H1 (cell line): ENCODE measurements at places on chromosomes 11 and 22. TPM values are rescaled to one million over a fixed set of nuclear protein-coding genes. Genes with fewer than 3 reads are reported as not detected.

DNA sequence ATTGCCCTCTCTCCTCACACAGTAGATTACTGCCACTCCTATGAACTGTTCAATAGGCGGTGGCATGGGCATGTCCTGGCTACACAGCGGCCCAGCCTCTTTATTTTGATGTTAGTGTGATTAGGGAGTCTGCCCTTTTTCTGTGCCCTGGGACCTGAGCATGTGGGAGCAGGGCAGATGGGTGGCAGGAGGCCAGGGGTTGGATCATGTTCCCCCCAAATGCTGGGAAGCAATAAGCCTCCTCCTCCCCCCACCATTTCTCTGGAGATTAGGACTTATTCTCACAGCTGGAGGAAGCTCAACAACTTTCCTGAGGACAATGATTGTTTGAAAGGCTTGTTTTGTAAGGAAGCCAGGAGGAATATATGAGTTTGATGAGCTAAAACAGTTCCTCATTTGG is 848 bp downstream of the HEPN1 start:
- no peak overlapping the region for H3K27ac ChIP-seq
- no peaks in the 10 kb centered on the region for H3K4me1 ChIP-seq
- no peaks in the 10 kb centered on the region for H3K36me3 ChIP-seq
- H3K27me3 ChIP-seq: peaks cover 9% of the 10 kb centered on the region

- no peak for DNase-seq
- H3K4me3 ChIP-seq: no peak overlapping the region
- no peaks in the 10 kb centered on the region for H3K27me3 ChIP-seq
- H3K4me1 ChIP-seq: no peaks in the 10 kb centered on the region
- no peaks in the 10 kb centered on the region for H3K36me3 ChIP-seq
Measured at GRCh38 chr22:49234459-49234858, 593.2 kb downstream of the BRD1 start.

- no peak for DNase-seq
- no peak overlapping the region for H3K4me3 ChIP-seq
- no peaks in the 10 kb centered on the region for H3K27me3 ChIP-seq
- no peaks in the 10 kb centered on the region; the same call in 1 of the 2 replicates for H3K36me3 ChIP-seq
- H3K4me1 ChIP-seq: no peaks in the 10 kb centered on the region; the same call in 1 of the 2 replicates
Measured at GRCh38 chr22:33332538-33332937, 274.4 kb upstream of the SYN3 start.

GRCh38 chr11:132140056-132140455 is 769.6 kb downstream of the NTM start:
- H3K4me3 ChIP-seq: no peak overlapping the region
- H3K27ac ChIP-seq: no peak overlapping the region
- no peaks in the 10 kb centered on the region for H3K27me3 ChIP-seq
- DNase-seq: no peak
- H3K36me3 ChIP-seq: no peaks in the 10 kb centered on the region

- H3K27ac ChIP-seq: 0 out of 2 replicates have a peak overlapping the region, but pooled peaks have one; percentile 6
- H3K4me1 ChIP-seq: peaks cover 13% of the 10 kb centered on the region
- H3K27me3 ChIP-seq: peaks cover 6% of the 10 kb centered on the region; the same call in 1 of the 2 replicates
- no peak overlapping the region for H3K4me3 ChIP-seq
- H3K36me3 ChIP-seq: no peaks in the 10 kb centered on the region
Measured at GRCh38 chr22:36901411-36902142, 11.9 kb upstream of the CSF2RB start.

GRCh38 chr11:26963764-26964163 is 30.1 kb upstream of the FIBIN start:
- H3K4me3 ChIP-seq: no peak overlapping the region
- no peaks in the 10 kb centered on the region for H3K27me3 ChIP-seq
- H3K36me3 ChIP-seq: no peaks in the 10 kb centered on the region
- no peaks in the 10 kb centered on the region for H3K4me1 ChIP-seq
- H3K27ac ChIP-seq: no peak overlapping the region
- DNase-seq: no peak

DNA sequence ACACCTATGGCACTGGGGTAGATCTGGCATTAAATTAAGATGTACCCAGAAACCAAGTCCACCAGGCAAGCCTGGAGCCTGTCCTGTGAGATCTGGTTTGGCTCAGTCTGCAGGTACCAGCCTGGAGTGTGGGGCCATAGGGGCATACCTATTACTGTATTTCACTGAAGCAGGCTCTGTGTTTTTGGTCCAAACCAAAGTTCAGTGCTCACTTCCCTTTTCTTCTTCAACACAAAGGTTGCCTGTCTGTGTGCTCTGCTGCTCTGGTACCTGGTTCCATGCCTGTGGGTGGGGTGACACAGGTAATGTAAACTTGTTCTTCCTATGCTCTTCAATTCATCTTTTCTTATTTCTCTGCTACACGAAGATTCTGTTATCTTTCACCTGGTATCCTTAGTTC is 19.8 kb upstream of the GLYATL2 start:
- DNase-seq: no peak
- H3K36me3 ChIP-seq: no peaks in the 10 kb centered on the region
- H3K4me3 ChIP-seq: no peak overlapping the region
- no peak overlapping the region for H3K27ac ChIP-seq
- no peaks in the 10 kb centered on the region for H3K27me3 ChIP-seq

DNA sequence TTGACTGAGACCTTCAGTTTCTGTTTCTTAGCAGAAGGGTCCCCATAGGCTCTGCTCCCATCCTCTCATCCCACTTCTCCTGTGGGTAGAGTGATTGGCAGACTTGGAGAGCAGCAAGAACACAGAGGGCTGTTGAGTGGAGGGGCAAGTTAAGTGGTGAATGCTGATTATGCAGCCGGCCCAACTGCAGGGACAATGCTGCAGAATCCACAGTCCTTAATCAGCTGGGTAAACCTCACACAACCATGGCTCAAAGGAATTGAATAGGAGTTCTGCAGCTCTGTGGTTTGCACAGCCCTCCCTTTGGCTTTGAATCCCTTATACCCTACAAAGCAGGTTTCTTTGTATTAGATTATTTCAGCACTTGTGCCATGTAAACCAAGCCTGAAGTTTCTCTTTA is 161.1 kb downstream of the NAV2 start:
- DNase-seq: no peak
- no peak overlapping the region for H3K27ac ChIP-seq
- H3K4me1 ChIP-seq: peaks cover 13% of the 10 kb centered on the region
- no peaks in the 10 kb centered on the region for H3K27me3 ChIP-seq

GRCh38 chr11:31809857-31810778 is 1.0 kb downstream of the PAX6 start:
- DNase-seq: no peak
- H3K27me3 ChIP-seq: peaks cover 99% of the 10 kb centered on the region
- H3K4me1 ChIP-seq: peaks cover 51% of the 10 kb centered on the region
- no peak overlapping the region for H3K27ac ChIP-seq
- H3K36me3 ChIP-seq: no peaks in the 10 kb centered on the region
- H3K4me3 ChIP-seq: peak overlapping the region; percentile 47

DNA sequence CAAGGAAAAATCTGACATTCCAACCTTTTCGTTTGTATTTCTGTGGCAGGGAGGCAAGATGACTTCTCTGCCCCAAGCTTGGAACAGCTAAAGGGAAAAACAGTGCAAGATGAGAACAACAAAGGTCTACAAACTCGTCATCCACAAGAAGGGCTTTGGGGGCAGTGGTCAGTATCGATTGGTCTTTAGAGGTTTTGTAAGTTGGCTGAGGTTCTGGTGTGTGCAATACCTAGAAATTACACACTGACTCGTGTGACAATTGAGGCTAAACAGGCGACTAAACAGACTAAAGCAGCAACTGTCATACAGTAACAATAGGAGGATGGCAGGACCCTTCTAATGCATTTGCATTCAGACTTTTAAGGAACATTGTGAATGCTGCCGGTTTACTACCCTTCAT is 994 bp downstream of the DEPDC5 start:
- peaks cover 6% of the 10 kb centered on the region; the same call in 1 of the 2 replicates for H3K36me3 ChIP-seq
- no peak for DNase-seq
- no peak overlapping the region; the same call in 1 of the 2 replicates for H3K27ac ChIP-seq
- peak overlapping the region; percentile 95; the same call in 1 of the 2 replicates for H3K4me3 ChIP-seq
- H3K4me1 ChIP-seq: peaks cover 14% of the 10 kb centered on the region

DNA sequence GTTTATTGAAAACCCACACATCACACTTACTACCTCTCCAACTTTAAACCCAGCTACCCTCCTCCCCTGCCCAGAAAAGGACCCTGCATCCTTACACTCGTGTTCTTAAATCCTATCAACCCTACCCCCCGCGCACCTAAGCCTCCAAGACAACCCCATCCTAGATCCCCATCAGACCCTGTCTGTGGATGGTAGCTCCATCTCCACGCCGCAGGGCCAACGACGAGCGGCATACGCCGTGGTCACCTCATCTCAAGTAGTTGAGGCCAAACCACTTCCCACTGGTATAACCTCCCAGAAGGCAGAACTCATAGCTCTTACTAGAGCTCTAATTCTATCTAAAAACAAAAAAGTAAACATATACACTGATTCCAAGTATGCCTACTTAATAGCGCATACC is 9.4 kb upstream of the OR56A3 start:
- H3K36me3 ChIP-seq: no peaks in the 10 kb centered on the region
- no peak overlapping the region for H3K4me3 ChIP-seq
- no peak for DNase-seq
- H3K4me1 ChIP-seq: no peaks in the 10 kb centered on the region

- H3K27ac ChIP-seq: no peak overlapping the region
- H3K27me3 ChIP-seq: no peaks in the 10 kb centered on the region
- H3K4me3 ChIP-seq: no peak overlapping the region
- H3K4me1 ChIP-seq: no peaks in the 10 kb centered on the region; the same call in 1 of the 2 replicates
- H3K36me3 ChIP-seq: no peaks in the 10 kb centered on the region
Measured at GRCh38 chr11:112498701-112499100, 238.0 kb upstream of the PLET1 start.

DNA sequence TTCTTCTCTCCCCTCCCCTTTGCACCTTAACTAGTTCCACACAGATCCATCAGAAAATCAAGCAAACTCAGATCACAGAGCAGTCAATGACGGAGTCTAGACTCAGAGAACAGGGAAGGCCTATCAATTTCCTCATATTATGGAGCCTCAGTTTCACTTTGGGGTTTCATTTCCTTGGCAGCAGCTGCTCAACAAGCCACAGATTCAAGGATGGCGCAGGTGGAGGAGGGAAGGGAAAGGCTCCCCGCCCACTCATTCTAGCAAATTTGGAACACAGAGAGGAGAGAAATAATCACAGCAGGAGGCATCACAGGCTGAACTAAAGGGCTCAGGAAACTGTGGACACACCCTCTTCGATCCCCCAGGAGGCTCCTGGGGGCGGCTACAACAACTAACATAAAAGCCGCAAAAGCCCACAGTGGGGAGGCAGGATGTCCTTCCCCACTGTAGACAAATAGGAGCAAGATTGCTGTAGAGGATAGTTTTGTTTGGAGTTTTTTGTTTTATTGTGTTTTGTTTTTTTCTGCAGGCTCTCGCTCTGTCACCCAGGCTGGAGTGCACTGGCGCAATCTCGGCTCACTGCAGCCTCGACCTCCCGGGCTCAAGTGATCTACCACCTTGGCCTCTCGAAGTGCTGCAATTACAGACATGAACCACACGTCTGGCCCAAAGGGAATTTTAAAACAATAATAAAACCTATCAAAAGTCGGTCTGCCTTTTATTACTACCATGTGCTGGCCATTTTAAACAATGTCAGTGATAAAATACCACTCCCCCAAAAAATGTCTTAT is 3.4 kb downstream of the PLAAT3 start:
- DNase-seq: peak; percentile 60
- peaks cover 16% of the 10 kb centered on the region for H3K4me1 ChIP-seq
- peak overlapping the region; percentile 4; the same call in 1 of the 2 replicates for H3K4me3 ChIP-seq
- no peak overlapping the region for H3K27ac ChIP-seq
- H3K27me3 ChIP-seq: no peaks in the 10 kb centered on the region
- H3K36me3 ChIP-seq: no peaks in the 10 kb centered on the region

- no peaks in the 10 kb centered on the region for H3K36me3 ChIP-seq
- no peaks in the 10 kb centered on the region; the same call in 1 of the 2 replicates for H3K4me1 ChIP-seq
- no peak overlapping the region for H3K4me3 ChIP-seq
- H3K27ac ChIP-seq: no peak overlapping the region
- DNase-seq: no peak
- H3K27me3 ChIP-seq: no peaks in the 10 kb centered on the region
Measured at GRCh38 chr11:34824425-34824824, 91.8 kb downstream of the APIP start.

DNA sequence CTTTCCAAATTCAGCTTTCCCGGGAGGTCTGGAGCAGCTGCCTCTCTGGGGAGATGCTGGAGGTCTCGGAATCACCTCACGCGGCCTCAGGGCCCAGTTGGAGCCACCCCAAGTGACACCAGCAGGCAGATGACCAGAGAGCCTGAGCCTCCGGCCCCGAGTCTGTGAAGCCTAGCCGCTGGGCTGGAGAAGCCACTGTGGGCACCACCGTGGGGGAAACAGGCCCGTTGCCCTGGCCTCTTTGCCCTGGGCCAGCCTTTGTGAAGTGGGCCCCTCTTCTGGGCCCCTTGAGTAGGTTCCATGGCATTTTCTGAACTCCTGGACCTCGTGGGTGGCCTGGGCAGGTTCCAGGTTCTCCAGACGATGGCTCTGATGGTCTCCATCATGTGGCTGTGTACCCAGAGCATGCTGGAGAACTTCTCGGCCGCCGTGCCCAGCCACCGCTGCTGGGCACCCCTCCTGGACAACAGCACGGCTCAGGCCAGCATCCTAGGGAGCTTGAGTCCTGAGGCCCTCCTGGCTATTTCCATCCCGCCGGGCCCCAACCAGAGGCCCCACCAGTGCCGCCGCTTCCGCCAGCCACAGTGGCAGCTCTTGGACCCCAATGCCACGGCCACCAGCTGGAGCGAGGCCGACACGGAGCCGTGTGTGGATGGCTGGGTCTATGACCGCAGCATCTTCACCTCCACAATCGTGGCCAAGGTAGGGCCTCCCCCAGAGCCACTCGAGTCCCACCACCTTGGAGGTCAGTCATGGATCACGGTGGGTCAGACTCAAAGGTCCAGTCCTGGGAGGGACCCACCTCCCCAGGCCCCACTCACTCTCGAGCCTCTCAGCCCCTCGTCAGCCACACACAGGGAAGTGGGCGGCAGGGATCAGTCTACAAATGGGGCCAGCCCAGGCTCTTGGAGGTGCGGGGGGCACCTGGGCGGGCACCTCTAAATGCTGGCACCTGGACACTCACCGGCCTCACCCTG is 525 bp downstream of the SLC22A12 start:
- no peak overlapping the region for H3K4me3 ChIP-seq
- no peaks in the 10 kb centered on the region for H3K4me1 ChIP-seq
- DNase-seq: no peak
- no peak overlapping the region for H3K27ac ChIP-seq
- H3K36me3 ChIP-seq: no peaks in the 10 kb centered on the region
- H3K27me3 ChIP-seq: peaks cover 2% of the 10 kb centered on the region; the same call in 1 of the 2 replicates

GRCh38 chr11:32003335-32003734 is 87.5 kb upstream of the RCN1 start:
- no peaks in the 10 kb centered on the region for H3K4me1 ChIP-seq
- DNase-seq: no peak
- H3K27me3 ChIP-seq: no peaks in the 10 kb centered on the region
- H3K27ac ChIP-seq: no peak overlapping the region

- no peak overlapping the region for H3K27ac ChIP-seq
- no peak for DNase-seq
- H3K36me3 ChIP-seq: no peaks in the 10 kb centered on the region
- no peak overlapping the region for H3K4me3 ChIP-seq
- H3K27me3 ChIP-seq: no peaks in the 10 kb centered on the region
- H3K4me1 ChIP-seq: no peaks in the 10 kb centered on the region; the same call in 1 of the 2 replicates
Measured at GRCh38 chr11:117851106-117851505, 25.4 kb downstream of the FXYD6 start.

SCGB2A2 gene
- not detected in 2 replicates for total RNA-seq

AQP11 gene
- 1.1 and 1.2 TPM in 2 replicates for total RNA-seq

OR8D1 gene
- total RNA-seq: not detected in 2 replicates

GAB4 gene
- total RNA-seq: 0.17 and 0.94 TPM in 2 replicates

OR51E2 gene
- not detected in 2 replicates for total RNA-seq

RHOD gene
- 10.5 and 12.1 TPM in 2 replicates for total RNA-seq

LRRC10B gene
- 0.47 and 0.61 TPM in 2 replicates for total RNA-seq

KRTAP5-7 gene
- not detected in 2 replicates for total RNA-seq

RAB38 gene
- total RNA-seq: 16.0 and 16.5 TPM in 2 replicates

DNAJB13 gene
- 0.54 TPM in 1 of 2 replicates, not detected in the other for total RNA-seq

GPHA2 gene
- 0.97 and 1.5 TPM in 2 replicates for total RNA-seq

IZUMO1R gene
- not detected in 2 replicates for total RNA-seq

MS4A4E gene
- not detected in 2 replicates for total RNA-seq

DEPDC5 gene
- 26.5 and 26.7 TPM in 2 replicates for total RNA-seq

GAS2 gene
- total RNA-seq: 1.5 and 1.7 TPM in 2 replicates
